ENCODE measurements at places on chromosomes 4 and X.
A peak's percentile ranks its signal among the peaks of the same experiment; 100 is the strongest.

DNA sequence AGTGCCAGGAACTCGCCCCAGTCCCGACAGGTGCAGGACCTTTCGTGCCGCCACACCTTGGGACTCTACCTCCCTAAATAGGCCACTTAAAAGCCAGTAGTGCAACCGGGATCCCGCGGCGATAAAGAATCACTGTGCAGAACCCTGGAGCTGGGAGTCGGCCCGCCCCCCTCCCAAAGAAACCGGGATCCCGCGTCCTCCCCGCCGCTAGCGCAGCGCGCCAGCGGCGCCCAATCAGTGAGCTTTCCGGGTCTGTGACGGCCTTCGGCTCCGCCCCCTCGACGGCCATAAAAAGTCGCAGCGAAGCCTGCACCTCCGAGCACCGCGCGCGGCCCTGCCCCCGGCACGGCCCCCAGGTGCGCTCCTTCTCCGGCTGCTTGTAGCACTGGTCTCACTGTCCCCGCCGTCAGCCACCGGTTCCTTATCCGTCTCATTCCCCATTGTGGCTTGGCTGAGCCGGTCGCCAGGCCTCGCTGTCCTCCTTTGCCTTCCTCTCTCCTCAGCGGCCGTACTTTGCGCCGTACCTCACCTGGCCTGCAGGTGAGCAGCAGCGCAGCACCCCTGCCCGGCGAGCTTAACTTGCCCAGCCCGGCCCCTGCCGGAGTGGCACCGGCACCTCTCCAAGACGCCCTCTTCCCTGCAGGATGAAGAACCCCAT, at the start of gene LRAT:
Gene LRAT, plus strand, starts transcription at position 318 of the 658 bp plus-strand sequence. Its CDS starts 327 bp downstream, at position 645.
- DNase-seq: peak; percentile 26

DNA sequence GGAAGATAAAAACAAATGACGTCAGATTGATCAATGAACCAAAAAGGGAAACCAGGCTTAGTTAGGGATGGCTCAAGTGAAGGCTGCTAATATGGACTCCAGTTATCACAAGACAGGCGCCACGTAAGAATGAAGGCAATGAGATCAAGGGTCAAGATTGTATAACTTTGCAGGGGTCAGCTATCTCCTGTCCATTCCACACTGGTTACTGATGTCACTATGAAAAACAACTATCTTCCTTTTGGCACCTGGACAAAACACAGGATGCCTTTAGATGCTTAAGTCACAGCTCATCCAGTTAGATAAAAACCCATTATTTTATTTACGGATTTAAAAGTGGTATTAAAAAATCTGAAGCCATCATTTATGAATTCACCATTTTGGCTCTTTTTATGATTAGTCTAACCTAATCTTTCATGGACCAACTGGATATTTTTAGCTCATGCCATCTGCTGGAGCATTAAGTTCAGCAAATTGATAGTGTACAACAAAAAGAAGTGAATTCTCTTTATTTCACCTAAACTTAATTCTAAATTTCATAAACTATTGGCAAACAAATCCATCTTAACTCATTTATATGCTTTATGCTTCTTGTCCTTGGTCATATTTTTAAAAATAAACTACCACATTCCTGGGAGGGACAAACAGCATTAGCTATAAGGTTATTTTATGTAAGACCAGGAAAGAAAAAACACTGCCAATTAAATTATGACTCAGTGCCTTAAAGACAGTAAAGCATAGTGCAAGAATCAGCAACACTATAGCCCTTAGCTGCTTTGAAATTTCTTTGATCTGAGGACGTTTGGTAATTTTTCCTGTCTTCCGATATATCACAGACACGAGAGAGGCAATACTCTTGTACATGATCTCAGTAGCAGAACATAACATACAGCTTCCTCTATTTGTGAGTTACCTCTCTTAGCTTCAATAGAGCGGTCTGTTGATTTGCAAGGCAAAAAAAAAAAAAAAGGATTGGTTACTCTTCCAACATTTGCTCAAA, 27.0 kb downstream of the DHX15 start:
- DNase-seq: no peak

DNA sequence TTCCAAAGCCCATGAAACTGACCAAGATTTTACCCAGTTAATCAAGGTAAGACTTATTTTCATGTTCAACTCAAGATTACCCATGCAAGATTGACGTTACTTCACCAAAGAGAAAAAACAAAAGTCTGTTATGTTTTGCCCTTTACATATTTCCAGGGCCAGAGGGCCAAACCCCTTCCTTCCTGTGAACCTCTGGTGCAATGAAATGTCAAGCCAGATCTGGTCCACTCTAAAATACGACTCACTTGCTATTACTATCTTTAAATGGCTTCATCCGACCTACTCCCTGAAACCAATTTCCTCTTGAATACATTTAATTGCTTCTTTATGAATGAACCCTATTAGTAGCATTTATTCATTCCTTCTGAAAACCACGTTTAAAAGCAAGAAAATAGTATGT, 33.0 kb downstream of the TSPAN5 start:
- DNase-seq: no peak

DNA sequence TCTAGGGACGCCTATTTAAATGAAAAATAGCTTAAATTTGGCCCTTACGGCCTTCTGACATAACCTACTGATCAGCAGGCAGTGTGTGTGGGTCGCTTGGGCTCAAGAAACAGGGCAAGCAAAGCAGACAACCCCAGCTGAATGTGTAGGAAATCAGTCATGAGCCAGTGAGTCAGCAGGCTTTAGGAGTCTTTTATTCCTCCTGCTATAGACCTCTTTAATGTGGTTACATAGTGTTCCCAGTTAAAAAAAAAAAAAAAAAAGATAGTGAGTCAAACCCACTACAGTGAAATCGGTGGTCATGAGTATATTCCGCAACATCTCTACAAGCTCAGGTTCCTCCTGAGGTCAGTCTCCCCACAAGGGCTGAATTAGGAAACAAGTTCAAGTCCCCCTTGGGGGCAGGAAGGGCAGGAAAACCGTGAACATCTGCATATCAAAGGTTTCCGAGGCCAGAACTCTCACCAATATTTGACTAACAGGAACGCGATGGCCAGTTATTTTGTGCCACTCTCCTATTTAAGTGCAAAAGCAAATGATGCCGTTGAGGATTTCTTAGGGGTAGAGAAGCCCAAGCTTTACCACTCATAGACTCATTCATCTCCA, 32.7 kb downstream of the ACSL1 start:
- DNase-seq: no peak

DNA sequence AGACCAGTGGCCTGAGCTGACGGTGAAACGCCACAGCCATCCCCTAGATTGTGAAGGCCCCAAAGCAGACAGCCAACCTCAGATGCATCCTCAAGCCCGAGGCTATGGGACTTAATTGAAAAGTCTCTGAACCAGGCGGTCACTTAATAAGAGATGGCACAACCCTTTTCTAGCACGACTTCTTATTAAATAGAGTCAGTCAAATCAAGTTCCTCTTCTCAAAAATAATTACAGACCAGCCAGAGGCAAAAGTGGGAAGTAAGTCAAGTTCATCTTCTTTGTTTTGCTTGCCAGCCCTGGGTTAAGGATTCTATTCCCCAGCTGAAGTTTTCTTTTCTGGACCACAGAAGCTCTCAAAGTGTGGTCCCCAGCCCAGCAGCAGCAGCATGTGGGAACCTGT, 9.7 kb upstream of the SH3KBP1 start:
- DNase-seq: no peak

DNA sequence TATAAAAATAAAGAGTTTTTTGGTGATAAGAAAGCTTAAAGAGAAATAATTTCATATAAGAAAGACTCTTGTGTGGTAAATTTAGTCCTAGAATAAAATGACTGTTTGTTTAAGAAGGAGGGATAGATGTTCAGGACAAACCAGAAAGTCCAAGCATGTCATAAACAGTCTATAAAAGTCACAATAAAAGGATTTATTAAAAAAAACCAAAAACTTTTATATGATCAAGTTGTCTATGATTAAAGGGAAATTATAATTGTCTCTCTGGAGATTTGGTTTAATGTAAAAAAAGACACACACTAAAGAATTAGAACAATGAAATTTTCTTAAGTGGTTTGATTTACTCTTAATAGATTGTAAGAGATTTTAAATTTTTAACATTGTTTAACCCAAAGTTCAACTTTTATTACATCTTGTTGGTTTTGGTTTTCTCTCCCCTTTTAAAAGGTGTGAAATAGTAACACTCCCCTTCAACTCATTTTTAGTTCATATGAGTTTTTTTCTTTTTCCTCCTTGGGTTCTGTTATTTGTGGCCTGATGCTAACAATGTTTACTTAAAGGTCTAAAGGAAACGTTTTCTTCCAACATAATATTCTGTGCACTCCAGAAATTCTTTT, 89.7 kb downstream of the PDHA2 start:
- no peak for DNase-seq

- no peak for DNase-seq
Measured at GRCh38 chr4:112083587-112084347, 61.5 kb upstream of the FAM241A start.

DNA sequence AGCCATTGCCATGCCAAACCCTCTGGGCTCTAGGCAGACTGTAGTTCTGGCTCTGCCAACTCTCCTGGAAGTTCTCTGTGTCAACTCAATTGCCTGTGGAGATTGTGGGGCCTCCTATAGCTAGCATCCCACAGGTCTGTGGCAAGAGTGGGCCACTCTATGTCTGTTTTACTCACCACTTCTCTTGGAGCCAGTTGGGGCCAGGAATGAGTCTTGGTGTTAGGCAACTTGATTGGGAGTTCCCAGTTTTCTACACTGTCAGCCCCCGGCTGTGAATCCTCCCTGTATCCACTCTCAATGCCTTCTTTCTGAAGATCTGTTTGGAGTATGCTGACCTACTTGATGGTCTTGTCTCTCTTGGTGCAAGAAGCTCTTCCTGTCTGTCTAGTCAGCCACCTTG, 48.2 kb upstream of the EPGN start:
- no peak for DNase-seq

DNA sequence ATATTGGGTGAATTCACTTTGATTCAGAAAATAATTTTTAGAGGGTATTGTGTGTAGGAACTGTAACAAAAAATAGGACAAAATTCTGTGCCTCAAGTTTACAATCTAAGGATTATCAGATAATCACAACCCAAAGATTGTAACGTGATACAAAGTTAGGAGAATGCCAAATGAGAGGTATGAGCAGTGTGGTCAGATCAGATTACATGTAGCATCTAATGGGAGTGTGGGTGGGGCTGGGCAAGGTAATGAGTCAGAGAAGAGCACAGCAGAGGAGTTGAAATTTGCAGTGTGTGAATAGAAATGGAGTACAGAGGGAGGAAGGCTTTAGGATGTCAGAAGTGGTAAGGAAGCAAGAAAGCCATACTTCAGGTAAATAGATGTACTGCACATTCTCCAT, 103.4 kb upstream of the TEX13A start:
- DNase-seq: peak; percentile 22

- DNase-seq: no peak
Measured at GRCh38 chrX:151398346-151398745, 1.3 kb downstream of the VMA21 start.

GRCh38 chrX:20511792-20512191, 245.1 kb upstream of the RPS6KA3 start:
- DNase-seq: no peak

GRCh38 chr4:95596676-95597075, 47.9 kb upstream of the UNC5C start:
- DNase-seq: no peak

- DNase-seq: no peak
Measured at GRCh38 chr4:79147251-79147650, 178.6 kb downstream of the NAA11 start.

- DNase-seq: no peak
Measured at GRCh38 chr4:156335721-156336120, 382.1 kb upstream of the CTSO start.

- peak; percentile 25 for DNase-seq
Measured at GRCh38 chrX:68658530-68658929, 11.1 kb downstream of the STARD8 start.

DNA sequence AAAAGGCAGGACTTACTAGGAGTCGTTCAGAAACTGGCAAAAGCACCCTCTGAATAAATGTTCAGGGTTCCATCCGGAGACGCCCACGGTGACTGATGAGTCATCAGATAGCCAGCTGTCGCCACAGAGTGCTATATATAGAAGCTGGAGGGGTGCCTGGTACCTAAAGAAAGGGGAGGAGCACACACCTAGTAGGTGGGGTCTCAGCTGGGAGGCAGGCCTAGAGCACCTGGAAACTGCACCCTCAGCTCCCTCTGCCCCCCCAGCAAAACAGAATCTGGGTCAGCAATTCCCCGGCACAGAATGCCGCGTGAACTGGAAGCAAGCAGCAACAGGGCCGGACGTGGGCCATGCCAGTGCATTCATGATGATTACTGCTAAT, 242.0 kb downstream of the BCOR start:
- peak; percentile 92 for DNase-seq

- no peak for DNase-seq
Measured at GRCh38 chr4:152156442-152156841, 379.4 kb downstream of the FBXW7 start.

DNA sequence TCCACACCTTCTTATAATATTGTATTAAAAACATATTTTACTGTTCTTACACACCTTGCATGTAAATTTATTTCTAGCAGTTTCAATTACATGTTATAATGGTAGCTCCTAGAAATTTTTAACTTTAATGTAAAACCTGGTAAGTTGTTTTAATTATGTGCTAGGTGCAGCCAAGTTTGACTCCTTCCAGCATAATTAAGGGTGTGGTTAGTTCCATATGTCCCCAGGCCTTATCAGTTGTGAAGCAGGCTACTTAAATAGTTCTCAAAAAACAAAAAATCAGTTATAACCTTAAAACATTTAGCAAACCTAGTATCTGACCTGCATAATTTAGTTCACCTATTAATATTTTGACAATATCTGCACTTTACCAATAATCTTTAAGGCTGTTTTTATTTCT, 26.9 kb upstream of the PASD1 start:
- DNase-seq: no peak

- DNase-seq: no peak
Measured at GRCh38 chrX:72121383-72121782, 10.3 kb downstream of the RTL5 start.

DNA sequence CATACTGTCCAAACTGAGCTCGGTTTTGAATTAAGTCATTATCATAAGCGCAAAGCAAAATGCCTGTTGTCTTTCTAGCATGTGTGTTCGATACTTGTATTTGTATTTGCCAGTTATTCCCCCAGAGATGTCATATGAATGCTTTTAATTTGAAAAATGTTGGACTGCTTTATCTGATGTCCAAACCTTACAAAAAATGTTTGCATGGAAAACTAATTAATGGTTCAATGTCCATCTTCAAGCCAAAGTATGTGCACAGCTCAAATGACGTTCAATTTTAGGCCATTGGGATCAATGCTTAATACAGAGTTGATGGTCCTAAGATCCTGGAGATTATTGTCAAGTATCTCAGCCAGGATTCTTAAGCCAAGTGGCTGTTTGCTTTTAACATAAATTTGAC, 17.2 kb upstream of the HPGDS start:
- no peak for DNase-seq

- DNase-seq: peak; percentile 5
Measured at GRCh38 chrX:19245711-19246269, 97.9 kb upstream of the PDHA1 start.

GRCh38 chrX:9875801-9876200, 89.6 kb downstream of the SHROOM2 start:
- no peak for DNase-seq
